Activated gamma-delta T cell treated with Interleukin-2 at 50 U/mL for 16 hours (primary cell): ENCODE measurements at places on chromosomes 11 and 22.

GRCh38 chr22:21624120-21624879 is 5.5 kb downstream of the YDJC start:
- DNase-seq, result peak; percentile 33

GRCh38 chr22:47215851-47216250 is 453.4 kb downstream of the TBC1D22A start:
- no peak for DNase-seq

- DNase-seq, result no peak
These were observed 7.7 kb downstream of the USP18 start for GRCh38 chr22:18157714-18158028.

DNA sequence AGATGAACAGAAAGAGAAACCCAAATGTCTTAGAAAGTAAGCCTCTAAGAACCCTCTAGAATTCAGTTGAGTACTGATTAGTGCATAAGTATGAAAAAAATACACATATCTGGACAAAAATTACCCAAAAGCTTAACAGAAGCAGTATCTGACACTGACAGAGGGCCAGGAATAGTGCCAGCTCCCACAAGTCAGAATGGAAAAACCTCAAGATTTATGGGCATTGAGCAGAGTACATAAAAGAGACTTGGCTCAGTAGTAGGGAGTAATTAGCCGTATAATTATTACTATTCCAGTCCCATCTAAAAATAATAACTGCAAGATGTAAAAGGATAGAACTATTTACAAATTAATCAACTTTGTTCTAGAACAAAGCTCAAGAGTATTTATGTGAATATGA is 834.5 kb downstream of the FAM181B start:
- DNase-seq, result no peak

DNA sequence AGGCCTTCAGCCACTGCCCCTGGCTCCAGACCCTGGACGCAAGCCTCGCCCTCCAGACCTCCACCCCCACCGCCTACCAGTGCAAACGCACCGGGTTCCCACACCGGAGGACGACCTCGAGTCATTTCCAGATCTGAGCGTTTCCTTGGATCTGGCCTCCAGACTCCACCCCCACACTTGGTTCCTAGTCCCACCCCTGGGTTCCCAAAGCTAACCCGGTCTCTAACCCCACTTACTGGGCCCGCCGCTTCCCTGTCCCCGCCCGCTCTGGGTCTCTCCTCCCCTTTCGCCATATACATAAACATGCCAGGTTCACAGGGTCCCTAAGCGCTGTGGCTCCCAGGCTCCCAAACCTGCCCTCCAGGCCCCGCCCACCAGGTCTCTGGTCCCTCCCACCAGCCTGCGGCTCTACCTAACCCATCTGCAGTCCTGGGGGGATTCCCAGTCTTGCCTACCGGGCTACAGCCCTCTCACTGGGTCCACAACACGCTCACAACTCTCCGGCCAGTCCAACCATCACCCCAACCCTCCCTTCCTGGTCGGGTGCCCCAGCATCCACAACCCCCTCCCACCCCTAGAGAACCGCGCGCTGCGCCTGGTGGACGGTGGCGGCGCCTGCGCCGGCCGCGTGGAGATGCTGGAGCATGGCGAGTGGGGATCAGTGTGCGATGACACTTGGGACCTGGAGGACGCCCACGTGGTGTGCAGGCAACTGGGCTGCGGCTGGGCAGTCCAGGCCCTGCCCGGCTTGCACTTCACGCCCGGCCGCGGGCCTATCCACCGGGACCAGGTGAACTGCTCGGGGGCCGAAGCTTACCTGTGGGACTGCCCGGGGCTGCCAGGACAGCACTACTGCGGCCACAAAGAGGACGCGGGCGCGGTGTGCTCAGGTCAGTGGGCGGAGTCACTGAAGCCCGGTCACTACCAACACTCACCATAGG is 36.7 kb downstream of the CD6 start:
- DNase-seq, result no peak

DNA sequence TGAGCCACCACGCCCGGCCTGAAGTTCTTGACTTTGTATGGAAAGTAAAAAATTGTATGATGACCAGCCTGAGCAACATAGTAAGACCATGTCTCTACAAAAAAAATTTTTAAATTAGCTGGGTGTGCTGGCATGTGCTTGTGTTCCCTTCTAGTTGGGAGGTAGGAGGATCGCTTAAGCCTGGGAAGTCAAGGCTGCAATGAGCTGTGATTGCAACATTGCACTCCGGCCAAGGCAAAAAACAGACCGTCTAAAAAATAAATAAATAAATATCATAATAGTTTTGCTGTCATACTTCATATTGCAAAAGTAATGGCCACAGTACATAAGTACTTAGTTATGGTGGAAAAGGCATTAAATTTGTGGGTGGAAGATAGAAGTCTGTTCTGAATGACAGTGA is 3.4 kb downstream of the AGBL2 start:
- no peak for DNase-seq

DNA sequence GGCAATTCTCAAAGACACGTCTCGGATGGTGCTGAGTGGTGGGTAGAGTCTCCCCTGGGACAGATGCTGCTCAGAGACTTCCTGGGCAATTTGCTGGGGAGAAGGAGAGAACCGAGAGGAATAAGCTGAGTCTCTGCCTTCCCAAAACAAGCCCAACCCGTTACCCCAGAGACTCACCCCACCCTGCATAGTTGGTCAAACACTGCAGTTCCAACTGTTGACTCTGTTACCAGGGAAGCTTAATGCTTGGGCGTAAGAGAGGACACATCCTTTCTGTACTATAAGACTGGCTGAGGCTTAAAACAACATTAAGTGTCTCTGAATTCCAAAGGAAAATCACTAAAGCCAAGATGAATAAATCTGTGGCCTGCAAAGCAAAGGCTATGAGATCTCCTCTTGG is 68.1 kb downstream of the CCDC81 start:
- DNase-seq, result no peak

GRCh38 chr11:69299023-69299461 is 5.1 kb downstream of the MYEOV start:
- no peak for DNase-seq

GRCh38 chr22:35597692-35598395 is 19.3 kb downstream of the MB start:
- no peak for DNase-seq

DNA sequence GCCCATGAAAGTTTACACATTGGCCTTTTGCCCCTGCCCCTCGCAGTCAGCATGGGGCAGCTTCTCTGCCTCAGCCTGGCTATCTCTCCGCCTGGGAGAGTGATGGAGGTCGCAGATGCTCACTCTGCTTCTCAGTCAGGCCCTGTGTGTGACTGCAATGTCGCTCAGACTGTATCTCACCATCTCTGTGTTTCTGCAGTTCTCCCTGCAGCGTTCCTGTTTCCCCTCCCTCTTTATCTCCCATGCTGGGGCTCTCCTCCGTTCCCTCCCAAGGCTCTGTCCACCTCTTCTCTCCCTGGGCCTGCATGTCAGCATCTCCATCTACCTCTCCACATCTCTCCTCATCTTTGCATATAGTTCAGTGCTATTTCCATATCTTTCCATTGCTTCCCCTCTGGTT is 38.1 kb downstream of the SLC22A12 start:
- no peak for DNase-seq

- DNase-seq, result no peak
These were observed 9.2 kb upstream of the CD5 start for GRCh38 chr11:61092908-61093763.

DNA sequence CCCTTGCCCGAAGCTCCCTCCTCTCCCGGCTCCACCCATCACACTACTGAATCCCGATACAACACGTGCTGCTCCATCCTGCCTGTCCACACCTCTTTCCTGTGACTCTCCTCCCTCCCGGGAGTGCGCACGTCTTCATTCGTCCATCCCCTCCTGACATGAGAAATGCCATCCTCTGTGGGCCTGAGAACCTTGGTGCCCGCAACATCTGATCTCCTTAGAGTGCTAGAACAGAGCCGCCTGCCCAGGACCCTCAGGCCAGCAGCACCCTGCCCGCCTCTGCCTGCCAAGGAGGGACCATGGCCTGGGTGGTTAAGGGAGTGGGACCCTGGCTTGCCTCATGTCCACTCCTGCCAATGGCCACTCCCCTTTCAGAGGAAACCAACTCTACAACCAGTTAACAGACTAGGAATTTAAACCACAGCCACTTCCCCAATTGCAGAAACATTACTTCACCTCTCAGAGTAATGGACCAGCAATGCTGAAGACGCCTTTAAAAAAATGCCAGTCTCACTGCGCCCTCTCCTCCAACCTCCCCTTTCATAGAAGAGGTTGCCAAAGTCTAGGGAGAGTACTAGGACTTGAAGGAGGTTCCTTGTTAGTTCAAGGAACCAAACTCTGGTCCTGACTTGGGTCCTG is 466.3 kb downstream of the OPCML start:
- no peak for DNase-seq

DNA sequence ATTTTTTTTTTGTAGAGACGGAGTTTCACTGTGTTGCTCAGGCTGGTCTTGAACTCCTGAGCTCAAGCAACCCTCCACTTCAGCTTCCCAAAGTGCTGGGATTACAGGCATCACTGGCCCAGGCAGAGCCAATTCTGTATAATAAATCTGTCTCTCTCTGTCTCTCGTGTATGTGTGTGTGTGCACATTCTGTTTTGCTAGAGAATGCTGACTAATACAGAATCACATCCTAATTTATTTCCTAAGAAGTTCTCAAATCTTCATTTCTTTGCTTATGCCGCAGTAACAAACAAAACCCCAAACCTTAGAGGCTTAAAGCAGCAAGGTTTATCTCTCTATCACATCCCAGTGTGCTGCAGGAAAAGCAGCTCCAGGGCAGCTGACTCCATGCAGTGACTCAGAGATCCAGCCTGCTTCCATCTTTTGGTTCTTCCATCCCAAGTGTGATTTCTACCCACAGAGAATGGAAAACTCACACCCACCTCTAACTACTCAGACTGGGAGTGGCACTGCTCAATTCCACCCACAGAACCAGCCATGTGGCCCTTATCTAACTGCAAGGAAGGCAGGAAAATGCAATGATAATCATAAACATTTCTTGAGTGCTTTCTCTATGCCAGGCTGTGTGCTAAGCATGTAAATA is 35.1 kb upstream of the LRRC10B start:
- no peak for DNase-seq

DNA sequence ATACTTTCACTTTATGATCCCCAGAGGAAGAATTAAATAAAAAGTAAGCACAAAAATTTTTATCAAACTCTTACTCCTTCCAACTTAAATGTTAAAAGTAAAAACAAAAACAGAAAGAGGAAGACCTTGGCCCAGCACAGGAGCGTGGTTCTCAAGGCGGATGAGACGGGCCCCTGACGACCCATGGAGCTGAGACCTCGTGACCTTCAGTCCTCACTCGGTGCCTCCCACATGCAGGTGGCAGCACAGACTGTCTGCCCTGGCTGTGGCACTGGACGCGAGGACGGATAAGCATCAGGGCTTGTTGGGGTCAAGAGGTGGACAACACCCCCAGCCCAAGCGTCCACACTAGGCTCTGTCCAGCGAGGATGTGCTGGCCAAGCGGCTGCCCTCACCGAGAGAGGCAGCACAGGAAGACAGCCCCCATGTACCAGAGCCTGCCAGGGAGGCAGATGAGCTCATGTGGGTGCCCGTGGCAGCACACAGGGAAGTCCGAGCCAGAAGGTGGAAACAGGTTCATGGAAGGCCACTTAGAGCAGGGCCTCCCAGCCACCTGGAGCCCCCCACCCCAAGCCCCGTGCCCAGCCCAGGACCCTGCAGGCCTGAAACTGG is 1389.8 kb downstream of the TBC1D22A start:
- DNase-seq, result no peak

GRCh38 chr22:46119729-46120419 is 30.5 kb upstream of the PPARA start:
- no peak for DNase-seq

DNA sequence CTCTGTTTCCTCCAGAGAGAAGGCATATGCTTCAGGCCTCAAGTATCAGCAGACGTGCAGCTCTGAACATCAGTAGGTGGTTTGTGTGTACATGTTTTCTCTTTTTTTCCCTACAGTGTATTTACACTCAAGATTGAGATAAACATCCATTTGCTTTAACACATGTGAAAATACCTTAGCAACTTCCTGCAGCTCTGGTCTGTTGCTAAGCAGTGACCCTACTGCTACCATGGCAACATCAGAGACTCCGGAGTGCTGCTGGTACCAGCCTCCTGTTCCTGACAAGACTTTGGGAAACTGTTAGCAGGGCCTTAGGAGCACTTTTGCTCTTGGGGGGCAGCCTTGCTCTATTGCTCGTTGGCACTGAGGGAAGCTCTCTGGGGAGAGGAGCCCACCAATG is 221.2 kb upstream of the PLET1 start:
- DNase-seq, result no peak

GRCh38 chr22:46373159-46373558 is 37.6 kb downstream of the TRMU start:
- DNase-seq, result peak; percentile 36

GRCh38 chr11:83687787-83688186 is 401.6 kb upstream of the CCDC90B start:
- DNase-seq, result no peak

GRCh38 chr22:40818192-40818746 is 877 bp downstream of the SLC25A17 start:
- no peak for DNase-seq

GRCh38 chr11:78666675-78667160 is 92.1 kb upstream of the NARS2 start:
- DNase-seq, result no peak

DNA sequence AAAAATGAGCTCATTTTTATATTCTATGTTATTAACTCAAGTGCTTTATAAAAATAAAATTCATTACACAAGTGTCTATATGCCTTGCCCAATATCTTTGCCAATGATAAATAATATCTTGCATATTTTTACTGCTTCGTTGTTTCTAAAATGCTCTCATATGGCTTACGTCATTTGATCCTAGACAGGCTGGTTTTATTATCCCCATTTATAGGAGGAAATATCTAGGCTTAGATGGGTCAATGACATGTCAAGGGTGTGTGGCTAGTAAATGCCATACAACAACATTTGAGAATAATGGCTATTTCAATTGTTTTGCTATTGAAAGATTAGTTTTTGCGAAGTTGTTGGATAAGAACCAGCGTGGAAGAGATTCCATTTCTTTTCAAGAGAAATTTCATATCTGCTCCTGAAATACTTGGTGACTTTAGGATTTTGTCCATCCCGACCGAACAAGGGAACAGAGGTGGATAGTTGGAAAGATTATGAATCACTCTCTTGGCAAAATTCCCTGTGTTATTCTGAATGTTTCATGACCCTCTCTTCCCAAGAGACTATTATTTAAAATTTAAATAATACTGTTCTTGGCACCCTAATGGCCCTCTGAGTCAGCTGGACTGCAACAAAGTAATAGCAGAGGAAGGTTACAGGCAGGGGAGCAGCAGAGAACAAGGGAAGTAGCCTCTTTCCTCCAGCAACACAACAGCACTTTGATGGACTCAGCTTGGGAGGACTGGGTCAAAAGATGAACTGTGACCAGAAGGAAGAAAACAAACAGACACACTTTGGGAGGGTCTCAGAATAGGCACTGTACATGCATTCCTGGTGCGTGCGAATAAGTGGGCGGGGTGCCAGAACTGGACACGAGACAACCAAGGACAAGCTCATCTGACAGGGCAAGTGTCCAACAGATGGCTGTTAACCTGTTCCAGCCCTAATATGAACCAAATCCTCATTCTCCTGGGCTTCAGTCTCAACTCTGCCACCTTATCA is 94.5 kb downstream of the ME3 start:
- no peak for DNase-seq

GRCh38 chr11:561148-562003 is 606 bp downstream of the RASSF7 start:
- DNase-seq, result no peak

- no peak for DNase-seq
These were observed 31.7 kb upstream of the GRAMD4 start for GRCh38 chr22:46588279-46589140.

GRCh38 chr11:36346562-36347383 is 50.7 kb downstream of the PRR5L start:
- no peak for DNase-seq

GRCh38 chr11:110019675-110020074 is 73.5 kb upstream of the ZC3H12C start:
- DNase-seq, result no peak
